ENCODE measurements at places on chromosomes 2 and 18.
A peak's percentile ranks its signal among the peaks of the same experiment; 100 is the strongest.

- DNase-seq: no peak
Observed at GRCh38 chr2:215900203-215900611, 113.1 kb downstream of the MREG start.

GRCh38 chr2:99618579-99619097, 128.8 kb upstream of the REV1 start:
- no peak for DNase-seq

DNA sequence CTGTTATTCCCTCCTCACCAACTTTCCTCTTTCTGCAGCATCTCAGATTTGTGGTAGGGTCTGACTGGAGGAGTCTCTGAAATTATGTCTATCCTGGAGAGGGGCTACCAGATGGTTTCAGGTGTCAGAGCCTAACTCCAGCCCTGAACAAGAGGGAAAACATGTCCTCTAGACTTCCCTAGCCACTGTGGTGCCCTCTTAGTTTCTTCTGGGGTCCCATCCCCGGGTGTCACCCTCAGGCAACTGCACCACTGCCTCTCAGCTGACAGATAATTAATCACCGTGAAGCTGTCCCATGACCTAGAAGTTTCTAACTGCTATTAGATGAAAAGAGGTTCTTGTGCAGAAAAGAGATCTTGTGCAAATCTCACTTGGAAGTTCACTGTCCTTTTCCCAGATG, 95.1 kb upstream of the CELF4 start:
- no peak for DNase-seq

DNA sequence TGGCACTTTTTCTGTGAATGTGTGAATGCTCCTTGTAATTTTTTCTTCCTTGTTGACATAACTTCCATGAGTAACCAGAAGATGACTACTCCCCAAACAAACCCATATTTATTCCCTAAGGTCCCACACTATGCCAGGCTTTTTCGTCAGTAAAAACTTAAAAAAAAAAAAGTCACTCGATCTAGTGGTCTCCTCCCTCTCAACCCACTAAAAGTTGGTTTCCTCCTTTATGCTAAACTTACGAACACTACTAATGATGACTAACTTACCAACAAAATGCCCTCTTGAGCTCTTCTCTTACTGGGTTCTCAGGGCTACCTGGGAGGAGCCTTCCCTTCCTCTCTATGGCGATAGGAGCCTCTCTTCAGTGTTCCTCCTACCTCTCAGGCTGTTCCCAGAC, 18.2 kb downstream of the ACVR1 start:
- DNase-seq: no peak

DNA sequence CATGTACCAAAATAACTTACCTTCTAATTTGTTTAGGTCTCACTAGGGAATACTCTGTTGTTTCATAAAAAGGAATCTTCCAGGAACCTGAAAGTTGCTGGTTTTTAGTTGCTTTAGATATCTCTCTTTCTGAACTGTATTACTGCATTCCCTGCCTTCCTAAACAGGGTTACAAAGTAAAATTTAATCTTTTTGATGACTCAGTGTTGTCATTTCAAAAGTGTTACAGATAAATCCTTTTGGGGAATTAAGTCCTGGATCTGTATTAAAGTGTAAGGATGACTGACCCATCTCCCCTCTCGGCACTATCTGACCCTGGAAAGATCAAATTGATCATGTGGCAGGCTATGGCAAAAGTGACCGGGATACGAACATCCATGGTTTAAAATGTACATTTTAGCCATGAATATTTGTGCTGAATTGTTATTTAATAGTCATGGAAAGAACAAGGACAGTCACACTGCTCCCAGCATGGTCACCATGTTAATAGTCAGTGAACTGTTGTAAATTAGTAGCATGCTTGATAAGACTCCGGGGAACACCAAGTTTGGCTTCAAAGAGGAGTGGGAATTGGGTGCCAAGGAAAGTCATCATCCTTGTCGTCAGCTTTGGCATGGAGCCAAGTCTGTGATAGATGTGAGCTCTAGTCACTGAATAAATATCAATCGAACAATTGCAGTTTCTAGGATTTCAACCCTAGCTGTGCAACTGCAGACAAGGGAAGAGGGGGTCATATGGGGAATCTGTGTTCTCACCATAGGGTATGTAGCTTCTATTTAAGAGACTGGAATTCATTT, 4.2 kb downstream of the PLEKHA3 start:
- no peak for DNase-seq

- DNase-seq: no peak
Observed at GRCh38 chr2:196959734-196960338, 33.3 kb upstream of the PGAP1 start.

DNA sequence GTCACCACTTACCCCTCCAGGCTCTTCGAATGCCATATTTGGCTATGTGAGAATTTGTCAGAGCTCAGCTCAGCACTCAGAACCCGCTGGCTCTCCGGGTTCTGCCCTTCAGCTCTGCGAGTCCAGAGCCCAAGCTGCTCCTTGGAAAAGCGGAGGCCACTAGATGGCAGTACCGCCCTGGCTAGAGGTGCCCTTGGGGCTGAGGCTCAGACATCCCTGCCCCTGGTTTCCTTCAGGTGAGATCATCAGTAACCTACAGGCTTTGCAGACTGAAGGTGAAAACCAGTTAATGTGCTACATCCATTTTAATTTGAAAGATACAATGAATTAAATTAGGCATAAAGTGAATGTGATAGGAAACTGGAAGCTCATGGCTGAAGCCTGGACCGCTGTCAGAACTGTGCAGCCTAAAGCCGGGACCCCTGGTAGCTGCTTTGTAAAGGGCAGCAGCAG, 285.6 kb downstream of the AGAP1 start:
- no peak for DNase-seq

DNA sequence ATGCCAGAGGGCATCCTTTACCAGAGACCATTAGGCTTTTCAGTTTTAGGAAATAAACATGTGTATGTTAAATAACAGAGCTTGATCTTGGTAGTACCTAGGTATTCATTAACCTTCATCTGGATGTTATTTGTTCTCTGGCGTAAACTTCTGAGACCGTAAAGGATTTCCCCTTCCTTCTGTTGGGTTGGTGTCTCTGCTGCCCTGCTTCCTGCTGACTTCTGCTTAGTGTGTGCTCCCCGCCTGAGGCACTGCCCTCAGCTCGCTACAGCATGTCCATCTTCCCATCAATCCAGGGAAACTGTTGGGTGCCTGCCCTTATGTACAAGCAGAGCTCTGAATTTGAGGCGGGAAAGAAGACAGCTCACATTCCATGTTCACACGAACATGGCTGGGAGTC, 177.9 kb downstream of the TPGS2 start:
- DNase-seq: no peak

- DNase-seq: no peak
Observed at GRCh38 chr18:43009674-43010073, 105.8 kb downstream of the RIT2 start.

DNA sequence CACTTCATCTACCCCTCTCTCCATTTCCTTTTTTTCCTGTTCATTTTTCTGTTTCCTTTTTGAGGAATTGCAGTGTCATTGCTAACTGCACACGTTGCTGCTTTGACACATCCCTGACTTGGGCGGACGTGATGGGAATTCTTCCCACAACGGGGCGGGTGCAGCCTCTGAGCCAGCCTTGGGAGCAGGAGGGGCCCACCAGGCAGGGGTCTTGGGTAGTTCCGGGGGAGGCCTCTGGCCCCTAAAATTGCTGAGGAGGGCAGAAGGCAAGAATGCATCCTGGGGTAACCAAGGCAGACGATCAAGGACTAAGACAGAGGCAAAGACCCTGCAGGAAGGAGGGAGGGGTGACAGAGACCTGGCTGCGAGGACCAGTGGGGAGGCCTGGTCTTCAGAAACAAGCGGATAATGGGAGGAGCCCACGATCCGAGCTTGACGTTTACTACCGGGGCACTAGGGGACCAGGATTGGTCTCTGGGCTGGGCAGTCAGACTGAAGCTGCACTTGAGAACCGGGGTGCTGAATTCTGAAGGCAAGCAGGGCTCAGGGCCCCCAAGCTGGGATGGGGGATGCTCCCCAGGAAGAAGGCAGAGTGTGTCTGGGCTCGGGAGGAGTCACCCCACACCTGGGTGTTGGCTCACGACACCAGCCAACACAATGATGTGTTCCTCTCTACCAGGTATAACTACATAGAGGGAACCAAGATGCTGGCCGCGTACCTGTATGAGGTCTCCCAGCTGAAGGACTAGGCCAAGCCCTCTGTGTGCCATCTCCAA, 14.8 kb upstream of the CNDP1 start:
- DNase-seq: no peak

DNA sequence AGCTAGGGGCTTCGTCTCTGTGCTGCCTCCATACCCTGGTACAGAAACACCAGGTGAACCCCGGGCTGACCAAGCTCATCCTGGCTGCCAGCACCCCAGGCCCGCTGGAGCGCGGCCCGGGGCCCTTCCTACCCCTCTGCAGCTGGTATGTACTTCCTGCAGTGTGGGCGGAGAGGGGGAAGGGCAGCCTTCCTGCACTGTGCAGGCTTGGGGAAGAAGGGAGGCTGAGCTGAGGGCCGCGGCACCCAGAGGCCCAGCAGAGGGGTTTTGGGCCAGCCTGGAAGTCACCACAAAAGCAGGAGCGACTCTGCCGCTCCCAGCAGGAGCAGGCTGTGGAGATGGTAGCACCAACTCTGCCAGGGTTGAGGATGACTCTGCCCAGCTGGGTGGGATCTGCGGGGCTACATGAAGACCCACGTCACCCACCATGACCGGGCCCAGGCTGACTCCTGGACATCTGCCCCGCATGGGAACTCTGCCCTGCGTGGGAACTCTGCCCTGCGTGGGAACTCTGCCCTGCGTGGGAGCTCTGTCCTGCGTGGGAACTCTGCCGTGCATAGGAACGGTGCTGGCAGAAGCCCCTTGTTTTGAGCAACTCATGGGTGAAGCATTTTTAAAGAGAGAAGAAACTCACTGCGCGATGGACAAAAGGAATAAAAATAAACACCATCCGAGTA, 273.3 kb downstream of the NDUFA10 start:
- no peak for DNase-seq

DNA sequence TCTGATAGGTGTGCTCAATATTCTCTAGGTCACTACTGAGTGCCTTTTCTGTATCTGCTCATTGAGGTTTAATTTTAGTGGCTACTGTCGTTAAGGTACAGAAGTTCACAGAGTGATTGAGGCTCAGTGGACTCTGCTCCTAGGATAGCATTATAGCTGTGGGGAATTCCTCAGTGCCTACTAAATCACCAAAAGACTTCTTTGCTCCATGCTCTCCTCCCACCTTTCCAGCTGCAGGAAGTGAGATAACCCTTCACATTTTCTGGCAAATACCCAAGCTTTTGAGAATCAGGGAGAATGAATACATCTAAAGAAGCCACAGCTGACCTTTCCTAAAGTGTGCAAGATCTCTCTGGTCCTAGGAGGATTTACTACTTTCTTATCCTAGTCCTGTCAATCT, 95.2 kb upstream of the FSIP2 start:
- DNase-seq: no peak

GRCh38 chr2:8457092-8457481, 224.8 kb upstream of the ID2 start:
- DNase-seq: peak; percentile 29

- DNase-seq: no peak
Observed at GRCh38 chr2:46555011-46555410, 75.6 kb downstream of the TMEM247 start.

DNA sequence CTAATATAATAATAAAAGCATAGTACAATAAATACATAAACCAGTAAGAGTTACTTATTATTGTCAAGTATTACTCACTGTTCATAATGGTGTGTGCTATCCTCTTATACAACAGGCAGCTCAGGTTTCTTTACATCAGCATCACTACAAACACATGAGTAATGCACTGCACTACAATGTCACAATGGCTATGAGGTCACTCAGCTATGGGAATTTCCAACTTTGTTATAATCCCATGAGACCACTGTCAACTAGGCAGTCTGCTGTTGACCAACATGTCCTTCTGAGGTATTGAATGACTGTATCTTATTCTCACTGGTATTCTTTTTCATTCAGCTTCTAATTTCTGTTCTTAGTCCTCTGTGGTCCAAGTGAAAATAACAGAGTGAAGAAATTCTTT, 250.4 kb upstream of the DSEL start:
- DNase-seq: no peak

DNA sequence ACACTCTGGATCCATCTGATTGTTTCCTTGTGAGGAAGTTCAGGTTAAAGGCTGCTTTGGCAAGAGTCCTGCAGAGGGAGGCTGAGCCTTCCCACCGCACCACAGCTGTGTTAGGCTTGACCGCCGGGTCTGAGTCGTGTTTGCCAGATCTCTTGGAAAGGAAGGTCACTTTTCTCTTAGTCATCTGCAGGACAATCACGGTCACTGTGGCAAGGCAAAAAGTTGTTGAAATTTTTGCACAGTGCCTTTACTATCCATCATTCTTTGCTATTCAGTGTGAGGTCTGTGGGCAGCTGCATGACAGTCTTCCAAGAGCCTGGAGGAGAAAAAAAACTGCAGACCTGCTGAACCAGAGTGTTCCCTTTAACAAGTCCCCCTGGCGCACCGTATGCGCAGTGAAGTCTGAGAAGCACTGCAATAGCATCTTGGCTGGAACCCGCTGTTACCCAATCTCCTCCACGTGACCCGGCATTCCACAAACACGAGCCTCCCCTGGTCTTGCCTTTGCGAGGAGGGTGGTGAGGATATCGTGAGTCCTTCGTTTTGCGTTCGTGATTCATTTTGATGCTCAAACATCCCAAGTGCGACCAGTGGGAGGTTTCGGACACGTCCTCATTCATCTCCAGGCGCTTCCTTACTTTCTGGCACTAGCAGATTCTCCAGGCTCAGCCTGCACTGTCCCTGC, 23.0 kb downstream of the BIN1 start:
- no peak for DNase-seq

DNA sequence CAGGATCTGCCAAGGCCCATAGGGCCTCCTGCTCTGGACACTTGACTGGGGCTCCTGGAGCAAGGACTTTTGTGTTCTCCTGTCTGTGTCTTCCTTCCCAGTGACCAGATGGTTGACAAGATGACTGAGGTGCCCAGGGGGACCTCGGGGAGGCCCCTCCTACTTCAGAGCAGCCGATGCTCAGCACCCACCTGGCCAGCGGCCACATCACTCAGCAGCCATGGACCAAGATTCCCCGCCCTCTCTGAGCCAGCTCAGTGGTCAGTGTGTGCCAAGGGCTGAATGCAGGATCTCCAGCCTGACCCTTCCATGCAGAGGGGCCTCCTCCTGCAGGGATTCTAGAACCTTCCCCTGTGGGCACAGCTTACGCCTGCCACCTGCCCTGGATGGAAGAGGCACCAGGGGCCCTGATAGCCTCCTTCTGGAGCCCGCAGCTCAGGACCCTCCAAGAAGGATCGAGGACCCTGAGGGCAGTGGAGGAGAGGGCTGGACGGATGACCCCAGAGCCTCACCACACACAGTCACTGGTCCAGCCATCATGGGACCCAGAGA, 87.4 kb upstream of the GPC1 start:
- no peak for DNase-seq

Measured in activated gamma-delta T cell (primary cell).